ENCODE measurements at places on chromosomes 5 and 9. TPM values are rescaled to one million over a fixed set of nuclear protein-coding genes. Genes with fewer than 3 reads are reported as not detected.

DNA sequence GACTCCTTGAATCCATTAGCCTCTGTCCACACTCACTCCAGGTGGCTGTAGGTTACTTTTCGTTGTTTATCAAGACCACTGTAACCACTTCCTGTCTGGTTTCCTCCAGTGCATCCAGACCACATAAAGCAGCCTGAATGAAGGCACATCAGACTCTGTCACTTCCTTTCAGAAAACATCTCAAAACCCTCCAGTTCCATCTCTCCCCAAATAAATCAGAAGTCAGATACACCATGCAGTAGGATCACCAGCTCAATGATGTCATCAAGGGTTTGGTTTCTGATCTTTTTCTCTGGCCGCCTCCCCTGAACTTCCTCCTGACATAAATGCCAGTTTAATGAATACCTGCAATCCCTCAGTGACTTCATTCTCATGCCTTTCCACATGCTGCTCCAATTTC is 161.2 kb downstream of the ZNF462 start:
- no peak for DNase-seq

DNA sequence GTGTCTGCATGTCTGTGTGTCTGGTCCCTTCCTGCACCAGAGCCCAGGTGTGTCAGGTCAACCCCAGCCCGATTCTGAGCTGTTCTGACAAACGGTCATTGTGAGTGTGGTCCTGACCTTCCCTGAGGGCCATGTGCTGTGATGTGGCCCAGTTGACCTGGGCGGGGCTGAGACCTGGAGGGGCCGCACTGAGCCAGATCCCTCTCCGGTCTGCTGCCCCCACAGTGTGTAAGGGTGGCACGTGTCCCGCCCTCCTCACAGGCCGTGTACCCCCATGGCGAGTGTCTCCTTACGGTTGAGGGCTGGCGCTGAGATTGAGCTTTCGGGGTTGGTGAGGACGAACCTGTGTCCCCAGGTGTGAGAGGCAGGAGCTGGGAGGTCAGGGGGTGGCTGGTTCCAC is 136.5 kb downstream of the MRPL36 start:
- DNase-seq: no peak

Gene ZFAND5
- 303 TPM for total RNA-seq

Gene HSPA9
- total RNA-seq: 220 TPM

- no peak for DNase-seq
Observed at GRCh38 chr5:143259254-143259605, 144.3 kb downstream of the NR3C1 start.

GRCh38 chr5:134902071-134902801 is 2.7 kb upstream of the PCBD2 start:
- DNase-seq: peak; percentile 33

- DNase-seq: no peak
Observed at GRCh38 chr5:72485430-72485974, 21.7 kb downstream of the ZNF366 start.

Gene DOK3
- total RNA-seq: 6.1 TPM

- no peak for DNase-seq
Observed at GRCh38 chr9:84838879-84839278, 169.3 kb downstream of the NTRK2 start.

DNA sequence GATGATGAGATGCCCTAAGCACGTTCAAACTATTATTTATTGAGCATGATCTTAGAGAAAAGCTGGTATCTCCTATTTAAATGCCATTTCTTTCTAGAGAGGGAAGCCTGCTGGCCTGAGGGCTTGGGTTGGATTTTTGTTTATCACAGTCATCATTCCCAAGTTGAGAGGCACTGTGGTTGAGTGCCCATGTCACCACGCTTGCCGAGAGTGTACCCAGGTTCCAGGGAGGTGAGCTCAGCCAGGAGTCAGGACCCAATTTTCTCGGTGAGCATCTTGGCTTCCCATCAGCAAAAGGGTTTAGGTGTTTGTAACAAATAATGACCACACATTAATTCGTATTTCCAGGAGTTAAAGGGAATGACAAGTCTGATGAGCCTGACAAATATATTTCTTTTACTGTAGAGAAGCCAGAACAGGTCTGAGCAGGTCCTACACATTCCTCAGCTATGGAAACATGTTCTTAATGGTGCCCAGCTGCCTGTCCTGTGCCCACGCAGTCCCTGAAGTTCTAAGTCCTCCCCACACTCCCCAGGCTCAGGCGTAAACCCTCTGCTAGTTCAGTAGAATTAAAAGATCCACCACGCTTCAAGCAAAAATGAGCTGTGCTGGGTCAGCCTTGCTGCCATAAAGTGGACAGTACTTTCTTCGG is 258.9 kb upstream of the IRX2 start:
- DNase-seq: no peak

- no peak for DNase-seq
Observed at GRCh38 chr9:137837345-137838278, 40.0 kb upstream of the CACNA1B start.
